Esophagus mucosa (tissue), 1 donor: ENCODE measurements at places on chromosomes 3 and 15.
A peak's percentile ranks its signal among the peaks of the same experiment; 100 is the strongest.

GRCh38 chr15:96352604-96353405 is 22.3 kb downstream of the NR2F2 start:
- no peak for ATAC-seq

GRCh38 chr3:24047513-24047912 is 102.4 kb downstream of the NR1D2 start:
- ATAC-seq = no peak

- ATAC-seq = no peak
These were observed 293.3 kb upstream of the CNTN4 start for GRCh38 chr3:1805331-1805730.

- no peak for ATAC-seq
These were observed 100.4 kb downstream of the LSM3 start for GRCh38 chr3:14278799-14279625.

DNA sequence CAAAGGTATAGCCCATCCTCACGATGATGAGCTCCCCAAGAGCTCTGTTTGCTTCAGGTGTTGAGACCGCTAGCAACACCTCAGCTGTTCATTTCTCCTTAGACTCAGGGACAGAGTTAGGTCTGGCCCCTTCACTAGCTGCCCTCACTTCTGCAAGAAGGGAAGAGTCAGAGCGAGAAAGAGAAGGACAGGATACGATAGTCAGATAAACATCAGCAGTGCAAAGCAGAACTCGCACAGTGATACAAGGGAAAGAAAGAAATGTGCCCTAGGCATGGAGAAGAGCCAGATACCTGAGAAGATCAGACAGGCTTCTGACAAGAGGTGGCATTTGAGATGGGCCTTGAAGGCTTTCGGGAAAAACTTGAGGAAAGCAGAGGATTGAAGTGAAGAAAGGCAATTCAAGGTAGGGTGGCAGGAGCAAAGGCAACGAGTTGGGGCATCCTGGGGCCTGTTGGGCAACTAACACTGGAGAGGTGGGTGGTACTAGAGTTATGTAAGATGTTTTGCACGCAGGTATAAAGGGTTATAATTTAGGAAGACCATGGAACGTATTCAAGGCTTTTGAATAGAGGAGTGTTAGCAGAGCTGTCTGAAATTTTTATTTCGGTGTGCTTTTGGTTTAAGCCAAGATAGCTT is 106.0 kb downstream of the PGPEP1L start:
- ATAC-seq = no peak

DNA sequence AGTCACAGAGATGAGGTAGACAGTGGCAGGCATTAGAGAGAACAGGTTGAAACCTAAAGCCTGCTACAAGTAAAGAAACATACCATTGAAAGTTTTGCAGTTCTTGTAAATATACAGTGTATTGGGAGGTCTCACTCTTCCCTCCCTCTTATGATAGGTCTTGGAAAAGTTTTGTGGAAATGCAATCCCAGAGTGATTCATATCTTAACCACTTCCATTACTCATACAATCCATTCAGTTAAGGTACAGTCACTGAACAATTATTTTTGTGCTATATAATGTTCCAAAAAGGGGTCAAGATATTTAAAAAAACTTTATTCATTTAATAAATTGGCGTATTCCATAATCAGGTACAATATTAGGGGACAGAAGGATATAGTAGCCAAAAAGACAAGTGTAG is 737.7 kb upstream of the ALCAM start:
- ATAC-seq = no peak

DNA sequence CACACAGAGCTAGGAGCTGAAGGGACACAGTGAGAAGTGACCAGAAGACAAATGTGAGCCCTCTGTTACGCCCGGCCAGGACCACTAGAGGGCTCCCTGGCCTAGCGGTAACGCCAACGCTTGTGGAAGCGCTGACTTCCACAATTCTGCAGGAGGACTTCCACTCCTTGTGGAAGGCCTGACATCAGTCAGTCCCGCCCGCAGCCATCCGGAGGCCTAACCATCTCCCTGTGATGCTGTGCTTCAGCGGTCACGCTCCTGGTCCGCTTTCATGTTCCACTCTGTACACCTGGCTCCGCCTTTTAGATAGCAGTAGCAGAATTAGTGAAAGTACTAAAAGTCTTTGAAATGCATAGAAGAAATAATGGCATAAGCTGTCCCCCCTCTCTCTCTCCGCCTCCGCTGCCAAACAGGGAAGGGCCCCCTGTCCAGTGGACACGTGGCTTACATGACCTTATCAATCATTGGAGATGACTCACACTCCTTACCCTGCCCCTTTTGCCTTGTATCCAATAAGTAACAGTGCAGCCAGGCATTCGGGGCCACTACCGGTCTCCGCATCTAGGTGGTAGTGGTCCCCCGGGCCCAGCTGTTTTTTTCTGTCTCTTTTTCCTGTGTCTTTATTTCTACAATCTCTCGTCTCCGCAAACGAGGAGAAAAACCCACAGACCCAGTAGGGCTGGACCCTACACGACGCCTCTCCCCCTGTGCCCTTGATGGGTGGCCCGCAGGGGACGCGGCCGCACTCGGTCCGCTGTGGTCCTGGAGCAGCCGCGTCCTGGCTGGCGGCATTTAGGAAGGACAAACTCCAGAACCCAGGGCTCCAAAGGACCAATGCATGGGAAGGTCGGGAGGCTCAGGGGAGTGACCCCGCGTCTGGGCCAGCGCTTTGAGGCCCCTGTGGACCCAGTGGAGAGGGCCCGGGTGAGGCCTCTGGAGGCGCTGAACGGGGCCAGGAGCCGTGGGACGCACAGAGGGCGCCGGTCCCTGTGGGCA is 27.0 kb upstream of the RPL32 start:
- ATAC-seq = peak; percentile 86

DNA sequence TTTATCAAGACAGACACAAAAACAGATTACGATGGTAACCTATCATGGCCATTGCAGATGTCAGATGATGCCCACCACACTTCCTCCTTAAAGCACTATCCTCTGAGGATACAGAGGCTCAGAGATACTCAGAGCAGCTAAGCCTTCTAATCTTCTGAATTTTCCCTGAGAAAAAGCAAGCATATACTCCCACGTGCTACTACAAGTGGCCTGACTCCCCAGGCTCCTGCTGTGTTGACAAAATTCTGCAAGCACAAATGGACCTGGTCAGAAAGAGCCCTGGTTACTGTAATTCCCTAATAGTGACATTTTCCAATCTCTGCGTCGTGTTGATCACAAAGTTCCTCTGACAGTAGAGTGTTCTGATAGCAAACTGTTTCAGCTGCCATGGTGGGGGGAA is 207.1 kb downstream of the KCNMB2 start:
- ATAC-seq = no peak

GRCh38 chr3:29100292-29100691 is 180.6 kb upstream of the RBMS3 start:
- no peak for ATAC-seq

DNA sequence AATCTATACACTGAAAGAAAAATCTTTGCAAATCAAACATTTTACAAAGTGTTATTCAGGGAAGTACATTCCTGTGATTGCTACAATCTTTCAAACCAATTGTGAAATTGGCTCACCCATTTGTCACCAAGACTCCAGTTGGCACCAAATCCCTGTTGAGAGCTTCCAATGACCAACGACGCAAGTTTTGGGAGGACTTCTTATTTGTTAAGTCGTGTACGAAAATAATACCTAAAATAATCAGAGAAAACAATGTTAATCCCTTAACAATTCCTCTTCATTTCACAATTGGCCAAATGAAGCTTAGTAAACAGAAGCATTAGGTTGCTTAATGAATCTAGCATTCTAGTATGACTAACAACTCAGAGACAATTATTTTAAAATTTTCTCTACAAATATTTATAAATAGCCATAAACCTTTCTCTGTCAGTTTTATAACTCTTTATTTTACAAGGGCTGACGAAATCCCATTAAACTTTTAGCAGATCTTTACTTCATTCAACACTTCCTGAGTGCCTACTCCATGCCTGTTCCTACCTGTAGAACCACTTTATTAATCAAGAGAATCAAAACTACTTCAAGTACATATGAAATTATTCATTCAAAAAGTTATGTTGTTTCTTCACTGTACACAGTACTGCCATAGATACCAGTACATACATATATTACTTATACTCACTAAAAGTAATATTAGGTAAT is 24.0 kb upstream of the HGD start:
- ATAC-seq = no peak

DNA sequence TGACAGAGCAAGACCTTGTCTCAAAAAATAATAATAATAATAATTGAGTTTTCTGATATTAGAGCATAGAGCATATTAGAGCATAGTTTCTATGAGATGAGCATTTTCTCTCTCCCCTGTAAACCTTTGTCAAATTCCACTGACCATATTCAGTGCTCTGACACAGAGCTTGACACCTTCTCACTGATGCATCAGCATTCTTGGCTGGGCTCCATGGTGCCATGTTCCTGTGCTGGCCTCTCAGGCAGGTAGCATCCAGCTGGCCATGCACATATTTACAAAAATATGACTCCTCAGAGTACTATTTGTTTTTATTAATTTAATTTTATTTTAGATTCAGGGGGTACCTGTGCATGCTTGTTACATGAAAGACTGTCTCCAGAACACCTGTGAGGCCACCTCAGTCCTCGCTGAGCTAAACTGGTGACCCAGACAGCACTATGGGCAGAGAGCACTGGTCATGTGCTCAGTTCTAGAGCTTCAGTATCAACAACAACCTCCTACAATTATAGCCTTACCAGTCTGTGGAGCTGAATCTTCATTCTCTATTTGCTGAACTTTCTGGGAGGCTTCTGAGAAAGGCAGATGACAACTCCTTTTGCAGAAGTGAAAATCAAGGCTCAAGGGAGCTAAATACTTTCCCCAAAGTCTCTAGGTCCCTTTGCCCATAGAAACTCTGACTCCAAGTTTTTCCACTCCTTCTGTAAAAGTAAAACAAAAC is 21.6 kb upstream of the SLC28A2 start:
- peak; percentile 56 for ATAC-seq

DNA sequence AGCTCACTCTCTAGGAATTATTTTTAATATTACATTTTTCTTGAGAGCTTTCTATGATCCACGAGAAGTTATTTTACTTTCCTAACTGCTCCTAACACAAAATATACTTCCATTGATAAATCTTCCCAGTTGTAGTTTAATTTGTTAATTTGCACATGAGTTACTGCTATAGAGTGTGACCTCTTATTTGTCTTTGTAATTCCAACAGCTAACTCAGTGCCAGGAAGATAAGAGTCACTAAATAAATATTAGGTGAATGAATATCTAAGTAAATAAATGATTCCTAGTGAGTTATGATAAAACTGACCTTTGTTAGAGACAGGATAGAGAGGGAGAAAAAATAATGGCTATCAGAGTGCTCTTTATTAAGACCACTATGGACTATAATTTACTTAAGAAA is 319.9 kb downstream of the NAALADL2 start:
- ATAC-seq = no peak

- no peak for ATAC-seq
These were observed 9.9 kb downstream of the DNASE1L3 start for GRCh38 chr3:58200846-58201355.

DNA sequence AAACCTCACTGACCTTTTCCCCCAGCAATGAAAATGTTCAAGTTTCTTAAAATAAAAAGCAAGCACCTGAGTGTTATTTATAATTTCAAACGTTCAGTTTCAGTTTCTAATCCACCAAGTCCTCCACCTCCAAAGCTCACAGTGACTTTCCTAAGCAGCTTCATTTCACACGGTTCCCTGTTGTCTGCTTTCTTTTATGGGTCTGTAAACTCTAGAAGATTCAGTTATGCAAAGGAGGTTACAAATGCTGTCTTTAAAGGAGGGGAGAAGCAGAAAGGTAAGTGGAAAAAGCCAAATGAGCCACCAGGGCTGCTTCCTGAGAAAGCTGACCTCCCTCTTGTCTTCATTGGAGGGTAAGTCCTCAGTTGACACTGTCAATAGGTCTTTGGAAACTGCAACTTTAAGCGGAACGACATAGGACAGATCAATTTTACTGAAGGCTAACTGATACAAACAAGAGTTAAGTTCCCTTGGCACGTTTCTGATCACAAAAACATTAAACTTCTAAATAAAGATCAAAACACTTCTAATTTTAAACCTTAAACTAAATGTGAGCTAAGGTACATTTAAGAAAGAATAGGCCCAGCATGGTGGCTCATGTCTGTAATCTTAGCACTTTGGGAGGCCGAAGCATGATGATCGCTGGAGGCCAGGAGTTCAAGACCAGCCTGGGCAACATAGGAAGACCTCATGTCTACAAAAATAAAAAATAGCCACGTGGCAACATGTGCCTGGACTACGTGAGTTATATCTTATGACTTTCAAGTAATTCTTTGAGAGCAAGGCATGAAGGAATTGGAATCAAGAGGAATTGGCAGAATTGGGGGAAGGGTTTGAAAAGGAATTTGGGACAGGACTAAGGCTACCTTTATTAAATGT is 151.9 kb upstream of the UBE2E1 start:
- ATAC-seq = no peak

DNA sequence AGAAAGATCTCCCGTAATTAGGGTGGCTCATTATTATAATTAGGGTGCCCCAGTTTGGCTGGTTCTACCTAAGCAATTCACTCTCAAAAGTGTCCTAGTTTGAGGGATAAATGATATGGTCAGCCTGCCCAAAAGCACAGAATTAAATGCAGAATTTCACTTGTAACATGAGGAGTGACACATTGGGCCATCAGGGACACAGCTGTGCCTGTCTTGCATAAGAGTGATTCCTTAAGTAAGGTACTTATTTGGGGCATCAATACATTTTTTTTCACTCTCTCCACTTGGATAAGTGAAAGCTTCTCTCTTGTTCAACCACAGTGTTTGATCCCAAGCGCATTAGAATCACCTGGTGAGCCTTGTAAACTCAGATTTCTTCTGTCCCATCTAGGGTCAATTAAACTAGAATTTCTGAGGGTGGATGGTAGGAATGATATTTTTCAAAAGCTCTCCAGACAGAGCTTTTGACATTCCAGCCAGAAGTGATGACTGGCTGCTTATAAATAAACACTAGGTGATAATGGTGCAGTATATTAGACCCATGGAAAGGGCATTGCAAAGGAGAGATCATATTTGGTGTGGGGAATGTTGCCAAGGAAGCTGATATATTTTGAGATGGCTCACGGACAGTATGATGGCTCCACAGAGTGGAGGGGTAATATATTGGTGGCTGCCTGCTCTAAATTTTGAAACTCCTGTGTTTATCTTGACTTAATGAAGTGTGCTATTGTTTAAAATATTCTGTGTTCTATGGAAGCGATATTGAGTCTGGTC is 458.1 kb upstream of the RASGRP1 start:
- no peak for ATAC-seq

- peak; percentile 27 for ATAC-seq
These were observed 506 bp downstream of the RAD51 start for GRCh38 chr15:40695469-40695890.

- ATAC-seq = no peak
These were observed 2.9 kb downstream of the GATA2 start for GRCh38 chr3:128489927-128490649.

GRCh38 chr15:23758891-23759290 is 71.8 kb upstream of the NDN start:
- ATAC-seq = no peak

DNA sequence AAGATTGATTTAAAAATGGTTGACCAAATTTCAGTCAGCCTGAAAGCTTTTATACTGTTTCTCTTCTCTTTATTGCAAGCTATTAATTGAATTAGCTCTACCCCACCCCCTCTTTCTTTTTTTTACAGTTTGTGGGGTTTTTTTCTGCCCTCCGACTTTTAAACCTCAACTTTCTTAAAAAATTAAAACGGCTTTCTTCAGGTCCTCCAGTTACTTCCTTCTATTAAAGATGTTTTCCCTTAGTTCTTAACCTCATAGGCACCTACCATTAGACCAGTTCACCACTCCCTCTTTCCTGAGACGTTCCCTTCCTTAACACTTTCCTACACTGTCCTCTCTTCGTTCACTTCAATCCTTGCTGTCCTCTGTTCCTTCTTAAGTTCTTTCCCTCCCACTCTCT is 52.4 kb downstream of the ATP8B4 start:
- ATAC-seq = no peak

GRCh38 chr3:142896201-142896755 is 7.4 kb upstream of the PCOLCE2 start:
- ATAC-seq = peak; percentile 53
